NCI-H460 (cell line): ENCODE measurements at places on chromosomes 2 and 18. TPM values are rescaled to one million over a fixed set of nuclear protein-coding genes. Genes with fewer than 3 reads are reported as not detected.

DNA sequence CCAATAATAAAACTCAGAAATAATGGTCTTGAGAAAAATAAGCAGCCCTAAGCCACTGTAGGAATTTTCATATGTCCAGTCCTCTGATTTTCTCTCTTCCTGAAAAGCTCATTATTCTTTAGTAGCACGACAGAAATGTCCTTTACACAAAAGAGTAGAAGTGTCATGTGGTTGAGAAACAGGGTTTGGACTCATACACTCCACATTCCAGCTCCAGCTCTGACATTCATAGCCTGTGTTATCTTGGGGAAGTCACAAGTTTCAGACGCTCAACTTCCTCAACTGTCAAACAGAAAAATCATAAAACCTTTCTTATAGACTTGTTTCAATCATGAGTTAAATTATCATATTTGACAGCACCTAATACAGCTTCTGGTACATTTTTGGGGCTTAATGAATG lies 511.5 kb downstream of the TNS1 start:
- no peak for DNase-seq

- no peak for DNase-seq
These were observed 552.8 kb upstream of the KLHL29 start for GRCh38 chr2:22832196-22832595.

GRCh38 chr2:71897836-71898235 lies 249.8 kb downstream of the CYP26B1 start:
- no peak for DNase-seq

DNA sequence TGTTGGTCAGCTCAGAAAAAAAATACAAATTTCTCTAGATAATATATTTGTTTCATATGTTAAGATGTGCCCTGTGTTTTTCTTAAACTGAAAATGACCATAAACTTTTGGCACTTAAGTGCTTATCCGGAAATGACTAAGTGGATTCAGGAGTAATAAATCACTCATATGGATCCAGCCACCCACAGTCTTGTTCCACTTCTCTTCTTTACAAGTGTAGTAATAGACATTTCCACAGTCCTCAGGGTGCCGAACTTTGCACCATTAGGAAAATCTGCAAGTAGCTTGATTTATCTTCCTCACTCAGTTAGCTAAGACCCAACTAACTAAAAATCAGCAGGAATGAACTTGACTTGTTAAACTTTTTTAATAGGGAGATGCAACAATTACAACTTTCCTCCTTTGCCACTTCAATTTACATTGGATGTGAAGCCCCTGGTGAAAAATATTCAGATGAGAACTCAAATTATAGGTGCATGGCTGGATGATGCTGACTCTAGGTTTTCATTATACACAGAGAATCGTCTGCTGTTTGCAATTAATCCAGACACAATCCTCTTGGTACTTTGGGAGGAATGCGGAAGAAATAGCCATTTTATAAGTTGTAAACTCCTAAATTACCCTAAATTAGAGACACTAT lies 322.5 kb downstream of the ARHGAP15 start:
- DNase-seq: peak; percentile 17

GRCh38 chr2:212915121-212915782 lies 236.2 kb downstream of the IKZF2 start:
- no peak for DNase-seq

- DNase-seq: no peak
These were observed 209.0 kb downstream of the PRKCE start for GRCh38 chr2:45860136-45861121.

GRCh38 chr2:21404827-21405625 lies 281.3 kb downstream of the TDRD15 start:
- DNase-seq: no peak

GRCh38 chr18:77173275-77174030 lies 40.9 kb upstream of the MBP start:
- no peak for DNase-seq

GRCh38 chr18:68778280-68778886 lies 19.5 kb upstream of the CCDC102B start:
- no peak for DNase-seq

The CCDC68 gene
- 55.6 and 64.8 TPM in 2 replicates for total RNA-seq

The SCN2A gene
- total RNA-seq: not detected in 2 replicates

The PRKAG3 gene
- not detected in 2 replicates for total RNA-seq

The NXPH2 gene
- total RNA-seq: 0.66 and 0.89 TPM in 2 replicates

The C18orf54 gene
- 4.8 and 5.7 TPM in 2 replicates for total RNA-seq

The DYNAP gene
- not detected in 2 replicates for total RNA-seq
